ENCODE measurements at places on chromosomes 2 and 18.
A peak's percentile ranks its signal among the peaks of the same experiment; 100 is the strongest.

GRCh38 chr2:72289283-72289682, 141.6 kb upstream of the CYP26B1 start:
- no peak for DNase-seq

DNA sequence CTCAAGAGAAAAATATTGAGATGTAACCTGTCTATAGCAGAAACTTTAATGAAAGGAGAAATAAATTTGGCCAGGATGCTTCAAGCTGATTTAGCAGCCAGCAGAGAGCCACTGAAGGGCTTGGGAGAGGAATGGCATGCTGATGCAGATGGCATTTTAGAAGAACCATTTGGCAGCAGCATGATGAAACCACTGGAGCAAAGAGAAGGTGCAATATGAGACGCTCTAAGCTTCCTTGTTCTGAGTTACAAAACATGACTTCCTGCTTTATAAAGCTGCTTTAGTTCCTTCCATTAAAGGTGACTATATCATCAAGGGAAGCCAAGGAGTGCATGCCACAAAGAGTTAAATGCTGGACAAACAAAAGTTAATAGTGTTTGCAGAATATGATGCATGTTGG, 189.7 kb downstream of the PID1 start:
- no peak for DNase-seq

GRCh38 chr2:20453087-20453486, 6.2 kb downstream of the RHOB start:
- no peak for DNase-seq

- no peak for DNase-seq
Observed at GRCh38 chr18:58005885-58006523, 38.0 kb upstream of the NEDD4L start.

- DNase-seq, result no peak
Observed at GRCh38 chr18:11521853-11522252, 87.5 kb upstream of the SLC35G4 start.

GRCh38 chr2:158782136-158782535, 13.0 kb upstream of the DAPL1 start:
- no peak for DNase-seq

DNA sequence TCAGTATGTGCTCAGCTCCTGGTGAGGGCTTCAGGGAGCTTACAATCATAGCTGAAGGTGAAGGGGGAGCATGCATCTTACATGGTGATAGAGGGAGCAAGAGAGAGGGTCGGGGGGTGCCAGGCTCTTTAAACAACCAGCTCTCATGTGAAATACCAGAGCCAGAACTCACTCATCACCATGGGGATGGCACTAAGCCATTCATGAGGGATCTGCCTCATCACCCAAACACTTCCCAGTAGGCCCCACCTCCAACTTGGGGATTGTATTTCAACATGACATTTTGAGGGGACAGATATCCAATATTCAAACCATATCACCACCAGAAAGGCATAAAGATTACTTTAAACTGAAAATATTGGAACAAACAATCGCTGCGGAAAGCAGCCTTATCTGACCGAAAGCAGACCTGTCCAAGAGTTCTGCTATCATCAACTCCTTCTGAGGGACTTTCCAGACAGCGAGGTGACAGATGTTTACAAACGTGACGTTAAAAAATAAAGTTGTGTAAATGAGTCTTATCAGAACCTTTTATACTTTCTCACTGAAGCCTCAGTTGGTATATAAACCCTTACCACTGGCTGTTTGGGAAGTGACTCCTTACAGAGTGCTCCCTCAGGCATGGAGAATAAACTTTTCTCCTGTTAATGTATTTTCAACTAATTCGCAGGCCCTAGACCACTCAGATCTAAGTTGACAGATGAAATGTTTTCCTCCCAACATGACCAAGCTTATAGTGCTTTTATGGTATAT, 35.5 kb upstream of the PTH2R start:
- DNase-seq, result no peak

GRCh38 chr2:3624059-3624794, 29.3 kb downstream of the COLEC11 start:
- DNase-seq, result no peak

DNA sequence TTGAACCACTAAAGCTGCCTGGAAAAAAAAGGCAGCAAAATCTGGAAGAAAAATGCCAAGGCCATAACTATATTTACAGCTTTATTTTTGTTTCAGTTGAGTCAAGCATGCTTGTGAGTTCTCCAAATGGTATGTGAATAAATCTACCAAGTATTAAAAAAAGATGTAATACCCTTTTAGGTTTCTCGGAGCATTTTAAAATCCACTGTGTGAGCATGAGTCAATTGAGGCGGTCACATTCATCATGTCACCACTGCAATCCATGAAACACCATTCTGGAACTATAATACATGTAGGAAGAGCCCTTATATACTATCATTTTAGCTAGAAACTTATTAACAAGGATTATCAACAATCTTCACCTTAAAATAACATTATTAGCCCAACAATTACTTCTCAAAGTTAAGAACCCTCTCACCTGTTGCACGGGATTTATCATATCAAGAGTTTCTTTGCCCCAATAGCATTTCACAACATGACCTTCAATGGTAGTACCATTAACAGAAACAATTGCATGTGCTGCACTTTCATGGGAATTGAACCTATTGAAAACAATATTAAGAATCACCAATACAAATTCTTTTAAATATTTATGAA, 24.2 kb upstream of the C2orf42 start:
- DNase-seq, result no peak

DNA sequence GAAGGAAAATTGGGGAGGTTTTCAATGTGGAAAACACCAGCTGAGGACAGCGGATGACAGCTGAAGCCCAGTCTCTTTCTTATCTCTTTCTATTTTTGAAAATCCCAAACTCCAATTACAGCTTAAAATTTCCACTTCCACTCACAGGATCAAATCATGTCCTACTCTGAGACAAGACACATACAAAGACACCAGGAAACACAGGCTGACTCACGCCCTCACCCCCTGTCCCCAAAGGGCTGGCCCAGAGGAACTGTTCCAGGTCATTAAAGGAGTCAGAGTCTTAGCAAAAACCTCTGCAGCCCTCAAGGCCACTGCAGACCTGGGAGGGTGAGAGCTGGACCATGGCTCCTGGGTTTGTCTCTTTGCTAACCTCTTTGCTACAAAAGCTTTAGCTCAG, 143.1 kb upstream of the CAPN13 start:
- DNase-seq, result no peak

DNA sequence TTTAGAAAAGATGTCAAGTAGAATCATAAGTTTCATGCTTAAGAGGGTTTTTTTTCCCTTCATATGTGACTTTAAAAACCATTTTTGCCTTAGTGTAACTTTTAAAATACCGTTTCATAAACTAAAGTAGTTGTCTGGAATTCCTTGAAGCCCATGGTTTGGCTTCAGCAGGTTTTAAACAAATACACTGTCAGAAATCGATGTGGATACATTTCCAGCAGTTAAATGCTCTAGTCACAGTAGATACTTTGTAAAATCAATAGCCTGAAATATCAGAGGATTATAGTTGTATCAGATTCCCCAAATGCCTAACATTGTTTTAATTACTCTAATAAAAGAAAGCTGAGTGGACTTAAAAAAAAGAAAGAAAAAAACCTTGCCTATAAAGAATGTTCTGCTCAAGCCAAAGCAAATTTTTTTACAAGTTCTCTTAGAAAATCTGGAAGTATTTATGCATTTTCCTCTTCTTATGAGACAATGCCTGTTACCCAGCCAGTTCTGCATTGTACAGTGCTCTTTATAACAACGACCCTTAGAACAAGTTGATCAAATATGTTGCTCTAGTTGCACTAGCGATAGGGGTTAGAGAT, 260.5 kb downstream of the LTBP1 start:
- no peak for DNase-seq

DNA sequence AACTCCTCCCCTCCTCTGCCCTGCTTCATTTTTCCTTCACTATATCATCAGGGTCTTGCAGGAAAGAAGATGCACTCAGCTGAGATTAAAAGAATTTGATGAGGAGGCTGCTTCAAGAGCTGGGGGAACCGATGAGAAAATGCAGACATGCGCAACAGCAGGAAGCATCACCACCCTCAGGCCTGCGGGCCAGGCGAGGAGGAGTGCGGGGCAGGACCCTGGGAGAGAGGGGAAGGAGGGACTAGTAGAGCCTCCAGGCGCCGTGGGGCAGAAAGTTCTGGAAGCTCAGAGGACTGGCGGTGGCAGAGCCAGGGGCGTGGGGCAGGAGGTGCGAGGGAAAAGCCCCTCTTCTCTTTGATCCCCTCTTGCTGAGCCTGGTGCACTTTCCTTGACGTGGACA, 108.2 kb downstream of the CD226 start:
- no peak for DNase-seq

DNA sequence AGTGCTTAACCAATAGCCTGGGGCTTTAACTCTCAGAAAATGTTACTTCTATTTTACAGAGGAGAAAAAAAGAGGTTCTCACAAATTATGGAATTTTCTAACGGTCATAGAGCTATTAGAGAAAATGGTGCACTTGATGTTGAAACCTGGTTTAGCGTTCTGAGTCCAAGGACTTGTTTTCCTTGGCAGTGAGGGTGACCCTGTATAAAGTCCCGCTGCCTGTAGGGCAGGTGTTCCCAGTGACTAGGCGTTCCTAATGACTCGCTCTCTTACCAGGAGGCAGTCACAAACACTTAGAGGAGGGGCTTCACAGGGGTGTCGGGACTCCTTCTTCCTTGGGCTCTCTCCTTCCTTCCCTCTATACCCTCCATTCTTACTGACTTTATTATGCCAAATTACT, 175.8 kb downstream of the ACTR3 start:
- no peak for DNase-seq

- no peak for DNase-seq
Observed at GRCh38 chr18:22367303-22367702, 50.4 kb downstream of the CTAGE1 start.

GRCh38 chr2:80573167-80573566, 268.6 kb upstream of the LRRTM1 start:
- DNase-seq, result no peak

GRCh38 chr2:191122638-191123294, 28.0 kb downstream of the STAT4 start:
- DNase-seq, result no peak

GRCh38 chr2:19739256-19739655, 162.5 kb downstream of the TTC32 start:
- DNase-seq, result no peak

DNA sequence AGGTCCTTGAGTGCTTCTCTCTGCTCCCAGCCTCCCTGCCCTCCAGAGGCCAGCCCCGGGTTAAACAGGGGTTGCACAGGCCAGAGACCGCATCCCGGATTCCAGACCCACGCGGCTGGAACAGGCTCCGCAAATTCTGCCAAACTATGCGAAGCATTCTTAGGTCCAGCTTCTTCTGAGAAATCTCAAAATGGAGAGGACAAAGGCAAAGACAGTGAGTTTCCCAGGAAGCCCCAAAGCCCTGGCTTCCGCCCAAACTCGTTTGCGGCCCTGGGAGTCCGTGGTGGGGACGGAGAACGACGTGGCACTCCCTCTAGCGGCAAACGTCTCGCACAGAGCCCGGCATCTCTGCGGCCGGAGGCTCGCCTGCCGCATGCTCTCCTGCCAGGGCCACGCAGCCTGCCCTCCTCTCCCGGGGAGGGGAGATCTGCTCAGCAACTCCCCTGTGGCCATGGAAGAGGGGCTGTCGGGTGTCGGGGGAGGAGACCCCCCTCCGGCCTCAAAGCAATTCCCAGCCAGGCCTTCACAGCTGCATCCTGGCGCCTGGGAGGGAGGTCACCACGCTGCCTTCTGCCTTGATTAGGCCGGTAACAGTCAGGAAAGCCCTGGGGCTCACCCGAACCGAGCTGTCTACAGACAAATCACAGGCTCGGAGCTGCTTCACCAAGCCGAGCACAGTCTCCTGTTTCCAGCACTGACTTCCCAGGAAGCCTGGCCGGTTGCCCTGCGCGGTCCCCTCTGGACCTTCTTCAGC, 33.4 kb upstream of the KLHL29 start:
- DNase-seq, result peak; percentile 13

GRCh38 chr18:1848716-1849115, 722.6 kb downstream of the METTL4 start:
- no peak for DNase-seq

GRCh38 chr2:204795156-204795555, 249.9 kb downstream of the PARD3B start:
- DNase-seq, result no peak

GRCh38 chr18:10139783-10140410, 226.1 kb downstream of the VAPA start:
- DNase-seq, result no peak

GRCh38 chr18:58556331-58557007, 72.4 kb downstream of the ALPK2 start:
- DNase-seq, result no peak

DNA sequence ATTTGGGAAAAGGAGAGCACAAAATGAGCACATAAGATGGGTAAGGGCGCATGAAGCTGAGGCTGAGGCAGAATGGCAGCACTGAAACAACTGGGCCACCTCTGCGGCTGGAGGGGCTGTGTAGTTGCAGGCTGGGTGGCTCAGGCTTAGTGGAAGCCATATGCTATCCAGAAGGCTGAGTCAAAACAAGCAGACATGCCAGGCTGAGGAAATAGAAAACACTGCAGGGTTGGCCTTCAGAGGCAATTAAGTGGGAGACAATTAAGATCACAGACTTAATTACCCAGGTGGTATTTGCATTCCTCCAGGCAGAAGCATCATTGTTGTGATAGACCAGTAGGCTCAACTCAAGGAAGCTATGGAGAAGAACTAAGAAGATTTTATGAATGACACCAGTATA, 11.4 kb upstream of the XPO1 start:
- DNase-seq, result no peak

- no peak for DNase-seq
Observed at GRCh38 chr2:240626531-240627300, 1.4 kb downstream of the GPR35 start.

GRCh38 chr2:180679693-180680092, 300.7 kb upstream of the UBE2E3 start:
- DNase-seq, result no peak

GRCh38 chr2:86566158-86566820, 3.0 kb upstream of the CHMP3 start:
- no peak for DNase-seq

DNA sequence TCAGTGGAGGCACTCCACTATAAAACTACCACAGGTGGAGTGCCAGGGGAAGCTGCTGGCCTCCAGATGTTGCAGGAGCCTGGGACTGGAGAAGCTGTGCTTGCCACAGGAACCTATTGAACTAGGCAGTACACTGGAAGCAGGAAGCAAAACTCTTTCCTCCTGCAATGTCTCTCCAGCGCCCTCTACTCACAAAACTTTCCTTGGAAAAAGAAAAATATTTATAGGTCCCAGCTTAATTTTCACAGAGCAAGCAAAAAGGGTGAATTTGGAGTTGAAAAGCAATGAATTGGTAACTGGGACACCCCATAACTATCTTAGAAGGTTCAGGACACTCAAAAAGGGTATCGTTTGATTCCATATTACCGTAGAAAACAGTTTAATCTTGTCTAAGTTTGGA, 33.2 kb upstream of the REEP1 start:
- DNase-seq, result no peak

GRCh38 chr2:232551250-232551638, 755 bp downstream of the EIF4E2 start:
- no peak for DNase-seq

DNA sequence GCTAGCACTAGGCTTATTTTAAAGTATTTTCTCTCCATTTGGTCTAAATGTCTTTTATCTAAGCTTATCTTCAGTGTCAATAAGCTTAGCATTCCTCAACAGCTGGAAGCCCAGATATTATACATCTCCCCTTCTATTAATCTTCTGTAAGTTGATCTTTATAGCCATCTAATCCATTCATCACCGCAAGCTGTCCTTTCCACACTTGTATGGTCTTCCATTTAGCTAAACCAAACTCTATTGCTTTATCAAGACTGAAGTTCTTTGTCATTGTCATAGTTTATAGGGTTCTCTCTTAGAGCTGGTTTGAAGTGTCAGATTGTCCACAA, 101.3 kb upstream of the GPR45 start:
- DNase-seq, result no peak

GRCh38 chr2:135650721-135651120, 90.9 kb upstream of the UBXN4 start:
- DNase-seq, result no peak

All from stimulated activated CD4-positive, alpha-beta T cell treated with anti-CD3 and anti-CD28 coated beads, TNF-alpha, amount 100 ng/mL, for 24 hours (primary cell).